ENCODE measurements at places on chromosomes 12 and 14.

DNA sequence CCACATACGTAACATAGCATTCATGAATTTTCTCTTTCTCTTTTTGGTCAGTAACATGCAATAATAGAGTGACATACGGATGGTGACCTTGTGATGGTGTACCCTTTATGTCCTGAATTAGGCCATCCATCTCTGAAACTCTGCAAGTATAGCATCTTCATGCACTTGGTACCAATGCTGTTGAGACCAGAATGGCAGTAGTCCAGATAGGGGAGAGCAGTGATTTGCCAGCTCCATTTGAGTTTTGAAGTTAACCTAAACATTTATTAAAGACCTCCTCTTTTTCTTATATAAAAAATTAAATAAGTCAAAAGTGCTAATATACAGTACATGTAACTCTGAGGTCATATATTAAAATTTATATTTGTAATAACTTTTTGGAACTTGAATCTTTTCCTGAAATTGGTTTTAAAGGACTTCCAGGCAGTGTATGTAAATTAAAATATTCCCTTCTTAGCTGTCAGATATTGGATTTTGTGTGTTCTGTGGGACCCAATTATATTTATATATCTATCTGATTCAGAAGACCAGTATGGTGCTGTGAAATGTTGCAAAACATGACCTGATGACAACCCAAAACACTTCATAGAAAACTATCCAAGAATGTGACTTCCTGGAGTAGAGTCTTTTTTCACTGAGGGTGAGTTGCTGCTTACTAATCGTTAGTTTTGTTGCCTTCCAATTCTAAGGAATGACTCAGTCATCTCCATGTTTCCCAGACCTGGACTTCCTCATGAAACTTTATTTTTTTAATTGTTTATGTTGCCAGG, 3.5 kb downstream of the ELK3 start:
- DNase-seq: no peak

GRCh38 chr14:68756000-68756481, 36.8 kb downstream of the ZFP36L1 start:
- DNase-seq: no peak

- no peak for DNase-seq
Measured at GRCh38 chr14:72902801-72903530, 9.1 kb upstream of the DPF3 start.

DNA sequence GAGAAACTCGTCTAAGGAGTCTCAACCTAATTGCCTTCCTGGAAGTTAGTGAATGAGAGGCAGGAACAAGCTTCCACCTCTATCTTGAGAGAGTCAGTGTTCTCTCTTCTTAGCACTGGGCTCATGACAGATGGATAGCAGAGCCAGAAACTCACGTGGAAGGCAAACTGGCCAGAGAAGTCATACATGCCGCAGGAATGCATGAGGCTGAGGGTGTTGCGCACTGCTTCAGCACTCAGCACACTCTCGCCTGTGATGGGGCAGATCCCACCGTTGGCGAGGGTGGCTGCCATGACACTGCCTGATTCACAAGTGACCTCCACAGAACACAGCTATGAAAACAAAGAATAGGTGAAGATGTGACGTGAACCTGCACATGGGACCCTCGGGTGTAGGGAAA, 6.0 kb downstream of the SPRYD4 start:
- no peak for DNase-seq

DNA sequence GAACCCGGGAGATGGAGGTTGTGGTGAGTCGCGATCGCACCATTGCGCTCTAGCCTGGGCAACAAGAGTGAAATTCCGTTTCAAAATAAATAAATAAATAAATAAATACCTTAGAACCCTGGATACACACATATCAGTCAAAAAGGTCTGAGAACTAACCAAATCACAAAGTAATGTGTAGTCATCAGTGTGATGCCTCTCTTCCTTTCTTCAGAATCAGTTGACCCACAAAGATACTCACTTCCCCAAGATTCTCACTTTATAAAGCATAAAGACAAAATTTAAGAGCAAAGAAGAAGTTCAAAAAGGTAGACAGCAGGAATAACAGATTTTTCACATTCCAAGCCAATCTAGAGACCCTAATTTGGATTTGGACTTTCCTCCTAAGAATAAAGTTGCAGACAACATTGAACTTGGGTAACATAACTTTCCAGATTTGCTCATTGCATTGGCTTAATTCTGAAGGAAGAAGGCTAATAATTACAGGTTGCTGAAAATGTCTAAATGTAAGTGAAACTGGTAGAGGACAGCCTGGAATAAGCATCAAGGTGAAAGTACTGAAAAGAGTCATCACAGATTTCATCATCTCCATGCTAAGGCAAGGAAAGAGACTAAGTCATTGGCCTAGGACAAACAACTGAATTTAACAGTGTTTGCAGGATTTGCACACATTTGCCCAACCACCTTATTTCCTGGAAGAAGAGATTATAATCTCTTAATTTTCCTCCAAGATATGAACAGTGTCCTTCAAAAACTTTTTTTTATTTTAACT, 17.4 kb downstream of the TMED10 start:
- no peak for DNase-seq

- DNase-seq: peak; percentile 3
Measured at GRCh38 chr12:102702447-102703114, 214.5 kb downstream of the PAH start.

- no peak for DNase-seq
Measured at GRCh38 chr14:57943541-57943940, 77.6 kb upstream of the SLC35F4 start.

DNA sequence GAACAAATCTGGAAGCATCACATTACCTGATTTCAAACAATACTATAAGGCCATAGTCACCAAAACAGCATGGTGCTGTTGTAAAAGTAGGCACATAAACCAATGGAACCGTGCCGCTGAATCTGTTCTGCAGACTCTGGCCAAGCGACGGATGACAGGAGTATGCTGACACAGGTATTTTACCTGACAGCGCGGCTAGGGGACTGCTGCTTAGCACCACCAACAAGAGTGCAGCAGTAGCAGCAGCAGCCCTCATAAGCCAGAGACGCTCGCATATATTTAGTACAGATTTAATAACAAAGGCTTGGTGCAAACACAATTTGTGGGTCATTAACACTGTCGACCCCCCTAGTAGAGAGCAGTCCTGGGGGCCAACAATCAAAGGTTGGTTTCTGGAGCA, 677.6 kb upstream of the LMO3 start:
- no peak for DNase-seq

- DNase-seq: no peak
Measured at GRCh38 chr14:62213516-62213915, 451.3 kb downstream of the SNAPC1 start.

DNA sequence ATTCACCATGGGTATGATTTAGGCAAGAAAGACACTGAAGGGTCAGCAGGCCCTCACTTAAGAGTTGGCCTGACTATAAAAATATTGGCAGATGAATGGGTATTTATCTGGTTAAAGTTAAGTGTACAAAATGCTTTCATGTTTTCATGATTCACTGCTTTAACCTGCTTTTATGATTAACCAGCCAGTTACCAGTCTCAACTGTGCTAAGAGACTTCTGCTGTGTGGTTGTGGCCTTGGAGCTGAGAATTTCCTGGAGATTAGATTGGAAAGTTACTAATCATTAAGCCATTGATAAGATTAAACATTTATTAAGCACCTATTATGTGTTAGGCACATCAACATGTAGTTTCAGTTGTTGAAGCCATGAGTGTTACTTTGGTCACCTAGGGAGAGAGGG, 68.9 kb downstream of the RASSF8 start:
- DNase-seq: no peak
